ENCODE measurements at places on chromosomes 16 and 17.

DNA sequence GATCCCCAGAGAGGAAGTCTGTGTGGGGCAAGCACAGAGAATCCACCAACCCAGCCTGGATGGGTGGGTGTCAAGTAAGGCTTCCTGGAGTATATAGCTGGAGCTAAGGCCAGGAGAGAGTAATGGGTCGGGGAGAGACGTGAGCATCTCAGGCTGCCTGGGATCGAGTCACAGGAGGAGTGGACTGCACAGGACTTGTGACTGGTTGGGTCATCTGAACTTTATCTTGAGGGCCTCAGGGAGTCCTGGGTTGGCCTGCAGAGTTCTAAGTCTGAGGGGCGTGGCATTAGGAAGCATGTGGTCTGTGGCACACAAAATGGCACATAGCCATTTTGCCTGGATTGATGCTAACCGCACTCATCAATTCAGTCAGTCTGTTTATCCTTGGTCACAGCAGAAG is 1.5 kb downstream of the PLA2G15 start:
- DNase-seq: no peak

DNA sequence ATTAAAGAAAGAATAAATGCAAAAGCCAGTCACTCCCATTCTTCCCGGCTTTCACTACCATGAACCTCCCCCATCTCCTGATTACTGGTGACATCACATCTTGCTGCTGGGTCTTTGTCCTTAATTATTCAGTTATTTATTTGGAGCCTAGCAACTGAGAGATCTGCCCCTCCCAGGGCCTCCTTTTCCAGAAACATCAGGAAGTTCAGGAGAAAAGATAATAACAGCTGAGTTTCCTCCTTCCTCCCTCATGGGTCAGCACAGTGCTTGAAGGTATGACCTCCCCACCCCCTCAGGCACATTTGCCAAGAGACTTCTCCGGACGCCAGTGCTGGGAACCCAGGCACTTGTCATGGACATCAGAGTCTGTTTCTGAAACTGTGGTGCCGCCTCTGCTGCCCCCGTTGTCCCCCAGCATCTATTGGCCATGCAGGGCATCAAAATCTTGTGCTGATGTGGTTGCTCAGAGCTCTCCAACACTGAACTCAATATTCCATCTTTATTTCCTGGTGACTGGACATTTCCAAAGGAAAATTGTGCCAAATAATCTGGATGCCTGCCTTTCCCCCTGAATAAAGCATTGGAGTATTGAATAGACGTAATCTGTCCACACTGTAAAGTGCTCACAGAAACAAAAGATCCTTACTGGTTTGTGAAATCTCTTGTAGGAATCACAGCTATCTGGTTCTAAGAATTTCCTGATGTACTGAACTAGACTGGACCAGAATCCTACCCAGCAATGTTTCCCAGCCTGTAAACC is 71.8 kb downstream of the ZNF18 start:
- no peak for DNase-seq

DNA sequence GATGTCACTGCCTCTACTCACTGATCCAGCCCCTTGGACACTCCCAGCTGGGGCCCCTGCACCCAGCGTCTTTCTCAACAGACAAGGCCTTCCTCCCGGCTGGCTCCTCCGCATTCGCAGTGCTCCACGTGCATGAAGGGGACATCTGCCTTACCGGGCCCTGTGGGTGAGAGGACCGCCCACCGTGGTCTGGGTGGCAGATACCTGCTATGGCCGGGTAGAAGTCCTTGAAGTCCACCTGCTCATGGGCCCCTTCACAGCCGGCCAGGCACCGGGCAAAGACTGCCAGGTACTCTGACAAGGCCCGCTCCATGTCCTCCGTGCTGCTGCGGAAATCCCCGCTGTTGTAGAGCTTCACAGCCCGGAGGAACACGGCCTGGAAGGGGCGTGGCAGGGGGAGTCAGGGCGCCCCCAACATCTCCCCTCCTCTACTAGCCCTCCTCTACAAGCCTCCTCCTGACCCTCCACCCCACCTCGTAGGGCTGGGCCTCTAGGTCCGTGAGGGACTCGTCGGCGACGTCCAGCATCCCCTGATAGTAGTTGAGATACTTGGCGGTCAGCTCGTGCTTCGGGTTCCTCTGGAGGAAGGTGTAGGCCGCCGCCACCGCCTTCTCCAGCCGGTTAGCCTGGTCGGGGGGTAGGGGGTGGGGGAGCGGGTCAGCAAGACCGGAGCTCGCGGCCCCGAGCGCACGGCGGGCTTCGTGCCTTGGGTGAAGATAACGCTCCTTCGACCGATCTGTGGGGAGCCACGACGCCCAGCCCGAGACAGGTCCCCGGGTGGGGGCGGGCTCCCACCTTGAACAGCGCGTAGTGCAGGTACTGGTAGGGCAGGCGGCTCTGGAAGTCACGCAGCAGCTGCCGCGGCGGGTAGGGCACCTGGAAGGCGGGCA is 845 bp downstream of the P3H4 start:
- DNase-seq: no peak

DNA sequence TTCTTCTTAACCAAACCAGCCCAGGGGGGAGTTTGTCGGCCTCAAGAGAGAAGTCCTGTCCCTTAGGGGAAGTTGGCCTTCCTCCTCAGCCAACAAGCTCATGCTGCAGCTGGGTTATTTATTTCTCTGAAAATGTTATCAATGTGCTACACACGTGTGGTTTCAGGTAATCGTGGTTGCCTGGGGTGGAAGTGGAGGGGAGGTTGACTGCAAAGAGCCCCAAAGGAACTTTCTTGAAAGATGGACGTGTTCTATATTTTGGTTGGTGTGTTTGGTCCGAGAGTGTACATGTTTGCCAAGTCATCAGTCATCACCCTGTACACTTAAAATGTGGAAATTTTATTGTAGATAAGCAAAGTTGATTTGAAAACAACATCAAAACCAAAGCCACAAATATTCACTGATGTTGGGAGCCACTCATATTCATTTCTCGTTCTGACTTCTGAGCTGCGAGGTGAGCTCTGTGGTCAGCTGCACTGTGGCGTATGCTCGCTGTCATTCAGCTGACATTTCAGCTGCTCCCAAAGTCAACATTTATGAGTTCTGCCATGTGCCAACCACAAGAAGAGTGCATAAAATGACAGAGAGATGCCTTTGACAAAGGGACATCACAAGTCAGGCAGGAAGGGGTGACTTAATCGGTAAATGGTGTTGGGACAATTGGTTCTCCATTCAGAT is 26.5 kb upstream of the ADGRG1 start:
- no peak for DNase-seq

GRCh38 chr16:31439519-31439918 is 3.1 kb downstream of the ZNF843 start:
- DNase-seq: no peak

DNA sequence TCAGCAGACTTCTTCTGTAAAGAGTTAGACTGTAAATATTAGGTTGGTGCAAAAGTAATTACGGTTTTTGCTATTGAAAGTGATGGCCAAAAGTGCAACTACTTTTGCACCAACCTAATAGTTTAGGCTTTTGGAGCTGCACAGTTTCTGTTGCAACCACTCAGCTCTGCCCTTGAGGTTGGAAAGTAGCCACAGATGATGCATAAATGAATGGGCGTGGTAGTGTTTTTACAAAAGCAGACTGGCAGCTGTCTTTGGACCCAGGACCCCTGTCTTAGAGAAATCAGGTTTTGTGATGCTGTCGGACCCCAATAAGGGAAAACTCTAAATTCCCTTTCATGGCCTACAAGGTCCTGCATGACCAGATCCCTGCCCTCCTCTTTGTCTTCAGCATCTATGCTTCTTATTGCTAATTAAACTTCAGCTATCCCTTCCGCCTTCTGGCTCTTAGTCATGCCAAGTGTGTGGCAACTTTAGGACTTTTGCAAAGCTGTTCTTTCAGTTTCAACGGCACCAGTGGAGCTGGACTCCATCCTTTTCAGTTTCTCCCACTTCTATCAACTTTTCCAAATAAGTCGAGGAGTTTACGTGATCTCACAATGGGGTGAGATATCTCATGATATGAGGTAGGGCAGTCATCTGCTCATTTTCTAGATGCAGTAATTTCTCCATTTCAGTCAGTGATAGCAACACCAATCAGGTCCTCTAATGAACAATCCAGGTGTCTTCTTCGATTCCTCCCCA is 232.3 kb downstream of the XYLT1 start:
- DNase-seq: no peak

DNA sequence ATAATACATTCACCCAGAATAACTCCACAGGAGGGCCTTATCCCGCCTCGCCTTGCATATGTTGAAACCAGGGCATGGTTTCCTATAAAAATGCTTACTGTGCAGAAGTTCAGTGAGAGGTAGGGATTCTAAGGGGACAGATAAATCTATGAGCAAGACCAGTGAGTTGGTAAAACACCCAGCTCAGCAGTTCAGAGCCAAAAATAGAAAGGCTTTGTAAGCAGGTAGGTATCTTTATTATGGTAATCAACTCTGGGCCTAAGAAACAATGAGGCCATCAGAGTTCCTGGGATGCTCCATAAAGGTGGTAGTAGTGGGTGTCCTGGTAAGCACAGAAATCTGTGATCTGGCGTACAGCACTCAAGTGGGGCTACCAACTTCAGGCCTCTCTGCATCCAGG is 549.4 kb upstream of the CDH5 start:
- DNase-seq: no peak

DNA sequence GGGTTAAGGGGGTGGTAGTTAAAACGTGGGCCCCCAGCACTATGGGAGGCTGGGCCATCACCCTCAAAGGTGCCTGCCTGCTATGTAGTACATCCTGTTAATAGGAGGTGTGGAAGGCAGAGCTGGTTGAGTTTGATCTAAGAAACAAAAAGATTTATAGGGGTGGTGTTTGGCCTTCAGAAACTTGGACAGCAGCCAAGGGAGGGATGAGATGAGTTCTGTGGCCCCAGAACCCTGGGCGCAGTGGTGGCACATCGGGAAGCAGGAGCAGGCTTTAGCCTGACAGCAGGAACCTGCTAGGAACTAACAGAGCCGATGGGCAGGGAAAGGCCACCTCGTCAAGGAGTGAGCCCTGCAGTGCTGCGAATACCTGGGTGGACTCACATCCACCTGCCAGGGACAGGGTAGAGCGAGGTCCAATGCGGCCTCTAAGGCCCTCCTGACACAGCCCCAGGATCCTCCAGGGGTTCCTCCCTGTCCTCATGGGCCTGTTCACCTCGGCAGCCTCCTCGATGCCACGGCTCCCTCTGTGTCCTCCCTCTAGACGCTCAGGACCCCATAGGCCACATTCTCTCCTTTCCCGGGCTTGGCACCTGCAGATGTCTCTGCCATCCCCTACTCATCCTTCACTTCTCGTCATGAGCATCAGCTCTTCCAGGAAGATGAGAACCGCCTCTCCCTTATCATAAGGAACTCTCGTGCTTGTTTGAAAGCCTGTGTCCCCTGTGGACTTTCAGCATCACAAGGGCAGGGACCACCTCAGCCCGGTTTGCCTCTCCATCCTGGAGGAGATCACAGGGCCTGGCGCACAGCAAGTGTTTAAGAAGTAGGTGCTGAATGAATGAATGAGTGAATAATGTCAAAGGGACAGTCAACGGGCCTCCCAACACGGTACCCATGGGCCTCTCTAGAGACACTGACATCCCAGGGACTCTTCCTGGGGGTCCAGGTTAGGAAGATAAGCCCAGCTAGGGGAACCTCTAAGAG is 103.5 kb upstream of the TNRC6C start:
- no peak for DNase-seq

- DNase-seq: no peak
Observed at GRCh38 chr16:58923094-58923493, 189.0 kb upstream of the GOT2 start.
